Right lobe of liver (tissue), 6 donors: ENCODE measurements at places on chromosomes 1 and 21. TPM values are rescaled to one million over a fixed set of nuclear protein-coding genes. Genes with fewer than 3 reads are reported as not detected.

The RHCE gene
- 1.0 TPM for total RNA-seq

The DMRTA2 gene
- total RNA-seq, result not detected

The DEPDC1 gene
- total RNA-seq, result 0.43 TPM

The SMIM1 gene
- total RNA-seq, result 3.8 TPM

The NMNAT1 gene
- 5.3 TPM for total RNA-seq

The FYB2 gene
- total RNA-seq, result 11.2 TPM

The RNU1-1 gene
- total RNA-seq, result 2,427 TPM

The ATAD3C gene
- 3.1 TPM for total RNA-seq
